ENCODE measurements at places on chromosomes 1 and 21.

GRCh38 chr1:48006264-48006663 is 9.1 kb upstream of the TRABD2B start:
- no peak for DNase-seq

GRCh38 chr1:77876884-77877283 is 11.5 kb upstream of the NEXN start:
- no peak for DNase-seq

DNA sequence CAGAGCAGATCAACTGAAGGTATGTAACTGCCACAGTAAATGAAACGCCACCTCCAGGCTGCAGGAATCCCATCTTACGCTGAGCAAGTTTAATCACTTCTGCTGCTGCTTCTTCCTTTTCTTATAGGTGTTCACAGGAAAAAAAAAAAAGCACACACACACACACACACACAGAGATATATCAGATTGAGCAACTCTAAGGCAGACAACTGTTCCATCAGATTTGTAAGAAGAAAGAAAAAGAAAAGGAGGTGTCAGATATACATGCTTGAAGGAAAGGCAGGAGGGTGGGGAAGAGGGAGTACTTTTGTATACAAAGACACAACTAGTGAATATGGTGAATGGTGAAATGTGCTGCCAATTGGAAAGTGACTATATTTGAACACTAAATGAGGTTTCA is 28.6 kb downstream of the DSTYK start:
- DNase-seq = no peak

GRCh38 chr1:28893403-28894102 is 20.8 kb upstream of the EPB41 start:
- DNase-seq = no peak

GRCh38 chr1:219296430-219297355 is 123.0 kb downstream of the LYPLAL1 start:
- DNase-seq = no peak

GRCh38 chr1:41462680-41463004 is 21.8 kb downstream of the EDN2 start:
- DNase-seq = no peak

- DNase-seq = no peak
Measured at GRCh38 chr1:97864615-97865014, 56.2 kb downstream of the DPYD start.

DNA sequence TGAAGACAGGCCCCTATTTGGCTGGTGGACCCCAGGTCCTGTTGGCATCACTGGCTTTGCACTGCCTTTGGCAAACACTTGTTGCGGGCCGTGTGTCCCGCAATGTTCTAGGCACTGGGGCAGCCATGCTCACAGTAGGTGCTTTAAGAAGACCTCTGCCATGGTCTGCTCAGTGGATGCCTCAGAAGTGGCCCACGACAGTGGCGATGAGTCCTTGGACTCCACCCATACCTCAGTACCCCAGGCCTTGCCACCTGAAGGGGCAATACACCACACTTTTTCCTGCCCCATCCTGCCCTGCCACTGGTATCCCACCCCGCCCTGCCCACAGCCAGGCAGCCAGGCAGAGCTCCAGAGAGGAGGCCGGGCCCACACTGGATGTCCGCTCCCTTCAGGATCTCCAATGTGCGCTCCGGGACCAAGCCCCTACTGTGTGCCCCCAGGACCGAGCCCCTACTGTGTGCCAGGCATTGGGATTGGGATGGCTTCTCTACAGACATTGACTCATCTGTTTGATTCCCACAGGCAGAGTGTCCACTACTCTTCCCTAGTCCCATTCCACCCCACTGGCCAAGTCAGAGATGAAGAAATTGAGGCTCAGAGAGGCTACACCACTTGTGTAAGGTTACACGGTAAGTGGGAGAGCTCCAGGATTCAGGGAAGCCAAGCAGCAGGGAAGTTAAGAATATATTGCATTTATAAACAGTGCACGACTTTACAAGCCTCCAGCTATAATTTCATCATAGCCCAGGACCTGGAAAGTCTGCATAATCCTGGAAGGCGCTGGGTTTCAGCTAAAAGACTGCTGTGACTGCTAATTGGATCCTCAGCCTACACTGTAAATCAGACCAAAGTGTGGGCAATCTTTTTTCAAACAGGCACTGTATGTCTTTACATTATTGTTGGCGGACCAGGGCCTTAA is 101.6 kb downstream of the DMRTB1 start:
- DNase-seq = no peak

DNA sequence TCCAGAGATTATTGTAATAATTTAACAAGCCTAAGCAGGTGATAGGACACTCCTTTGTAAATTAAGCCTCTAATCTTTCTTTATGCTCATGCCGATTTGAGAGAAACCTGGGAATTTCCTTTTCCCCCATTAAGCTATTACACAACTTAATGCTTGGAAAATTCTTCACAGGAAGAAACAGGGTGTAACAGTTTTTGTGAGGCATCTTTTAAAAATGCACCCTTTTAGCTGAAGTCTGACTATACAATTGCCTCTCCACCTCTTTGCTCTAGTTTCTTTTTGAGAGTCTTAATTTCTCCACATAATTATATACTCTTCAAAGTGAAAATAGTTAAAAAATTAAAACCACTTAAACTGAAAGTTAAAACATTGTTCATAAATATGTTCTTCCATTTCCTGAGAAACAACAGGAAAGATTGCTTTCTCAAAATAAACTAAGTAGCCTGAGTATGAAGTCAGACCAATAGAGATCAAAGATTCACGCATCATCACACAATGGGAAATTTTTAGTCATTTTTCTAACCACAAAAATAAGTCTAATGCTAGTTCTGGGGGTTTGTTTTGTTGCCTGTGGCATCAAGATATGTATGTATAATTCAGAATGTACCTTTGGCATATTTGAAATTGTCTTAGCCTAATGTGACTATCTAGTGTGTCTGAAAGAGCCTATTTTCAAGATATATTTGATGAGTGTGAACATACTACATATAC is 34.7 kb downstream of the LRRC8D start:
- no peak for DNase-seq

GRCh38 chr1:232784794-232785193 is 20.4 kb upstream of the MAP10 start:
- DNase-seq = no peak

- DNase-seq = no peak
Measured at GRCh38 chr21:42660118-42660470, 6.7 kb downstream of the PDE9A start.

DNA sequence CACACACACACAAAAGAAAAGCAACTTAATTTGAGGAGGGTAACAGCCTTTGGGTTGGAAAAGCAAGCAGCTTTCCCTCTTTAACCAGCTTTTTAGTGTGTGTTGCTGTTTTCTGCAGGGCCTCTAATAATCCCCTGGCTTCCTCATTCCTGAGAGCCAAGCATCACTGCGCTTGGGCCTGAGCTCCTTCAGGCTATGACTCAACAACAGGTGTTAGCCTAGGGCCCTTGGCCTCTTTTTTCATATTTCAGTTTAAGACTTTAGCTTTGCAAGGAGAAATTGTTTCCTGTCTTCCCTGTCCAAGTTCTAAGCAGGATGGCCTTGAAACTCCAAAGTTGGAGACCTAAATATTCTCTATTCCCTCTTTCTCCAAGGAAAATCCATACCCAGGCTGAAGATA is 26.2 kb upstream of the SNX27 start:
- DNase-seq = no peak

DNA sequence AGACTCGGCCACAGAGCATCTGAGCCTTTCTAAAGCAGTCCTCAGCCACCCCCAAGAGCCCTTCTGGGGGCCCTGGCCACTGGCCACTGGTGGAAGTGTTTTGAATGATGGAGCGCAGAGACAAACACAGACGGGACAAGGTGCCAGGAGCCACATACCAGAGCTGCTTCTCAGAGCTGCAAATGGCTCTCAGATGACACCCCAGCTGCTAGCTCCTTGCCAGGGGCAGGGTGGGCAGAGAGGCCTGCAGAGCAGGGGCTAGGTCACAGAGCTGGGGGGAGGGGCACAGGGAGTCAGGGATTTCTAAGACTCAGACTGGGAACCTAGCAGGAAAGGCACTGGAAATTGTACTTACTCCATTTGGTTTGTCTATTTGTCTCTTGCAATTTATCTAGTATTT is 30.4 kb downstream of the KCNN3 start:
- no peak for DNase-seq

DNA sequence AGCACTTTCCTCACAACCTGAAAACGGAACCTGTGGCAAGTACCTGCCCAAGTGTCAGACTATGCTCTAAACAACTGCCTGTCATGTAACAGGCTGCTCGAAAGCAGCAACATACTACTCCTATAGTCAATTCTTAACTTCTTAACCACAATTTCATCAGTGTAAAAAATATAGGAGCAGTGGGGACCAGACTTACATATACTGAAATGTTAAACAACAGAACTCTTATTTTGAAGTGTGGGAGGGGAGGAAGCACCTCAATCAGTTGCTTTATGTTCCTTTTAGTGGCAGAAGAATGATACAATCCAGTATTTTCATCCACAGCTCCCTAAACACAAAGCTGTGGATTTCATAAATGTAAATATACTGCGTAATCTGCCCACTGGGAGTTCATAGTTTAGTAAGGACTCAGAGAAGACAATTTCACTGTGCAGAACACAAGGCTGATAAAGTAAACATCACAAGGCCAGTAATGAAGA is 44.2 kb downstream of the WLS start:
- DNase-seq = no peak

GRCh38 chr21:25176637-25177412 is 430.5 kb downstream of the MRPL39 start:
- DNase-seq = no peak

DNA sequence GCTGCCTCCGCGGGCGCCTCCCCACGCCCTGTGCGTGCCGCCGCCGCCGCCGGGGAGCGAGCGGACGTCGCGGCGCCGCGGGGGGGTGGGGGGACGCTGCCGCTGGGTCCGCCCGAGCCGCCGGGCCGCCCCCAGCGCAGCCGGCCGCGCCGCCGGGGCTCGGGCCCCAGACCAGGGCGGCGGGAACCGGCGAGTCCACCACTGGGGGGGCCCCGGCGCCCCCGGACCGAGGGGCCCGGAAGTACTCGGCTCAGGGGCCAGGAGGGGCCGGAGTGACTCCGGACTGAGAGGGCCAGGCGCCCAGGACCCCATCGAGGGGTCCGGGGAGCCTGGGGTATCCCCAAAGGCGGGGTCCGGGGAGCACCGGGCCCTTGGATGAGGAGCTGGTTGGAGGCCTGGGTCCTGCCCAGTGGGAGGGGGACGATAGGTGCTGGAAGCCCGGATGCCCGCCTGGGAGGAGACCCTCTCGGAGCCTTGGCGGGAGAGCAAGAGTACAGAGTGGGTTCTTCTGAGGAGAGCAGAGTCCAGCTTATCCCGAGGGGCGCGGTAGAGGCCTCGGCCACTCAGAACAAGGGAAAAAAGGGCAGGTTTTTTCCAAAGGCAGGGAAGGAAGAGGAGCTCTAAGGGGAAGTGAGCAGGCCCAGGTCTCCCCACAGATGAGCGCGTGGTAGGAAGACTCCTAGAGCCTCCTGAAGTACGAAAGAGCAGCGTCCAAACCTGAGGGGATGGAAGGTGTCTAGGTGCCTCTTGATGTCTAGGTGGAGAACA is 556 bp downstream of the GMEB1 start:
- peak; percentile 83 for DNase-seq

DNA sequence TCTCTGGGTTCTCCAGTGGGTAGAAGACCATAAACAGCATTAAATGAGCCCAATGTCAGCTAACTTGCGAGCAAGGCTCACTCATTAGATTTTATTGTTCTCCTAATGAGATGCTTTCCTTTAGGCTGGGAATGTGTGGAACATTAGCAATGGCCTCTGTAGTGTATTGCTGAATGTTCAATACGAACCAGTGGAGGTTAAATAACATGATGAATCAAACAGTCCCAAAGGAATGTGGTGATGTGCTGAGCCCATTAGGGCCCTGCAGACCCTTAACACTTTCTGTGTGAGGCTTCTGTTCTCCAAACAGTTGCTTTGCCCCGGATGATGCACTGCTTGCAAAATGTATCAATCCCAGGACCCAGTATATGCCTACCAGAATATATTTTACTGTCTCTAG is 225.5 kb downstream of the ATG4C start:
- DNase-seq = no peak

GRCh38 chr21:45555557-45556301 is 13.5 kb upstream of the SLC19A1 start:
- peak; percentile 81 for DNase-seq

- no peak for DNase-seq
Measured at GRCh38 chr1:176029155-176029554, 177.9 kb downstream of the COP1 start.

DNA sequence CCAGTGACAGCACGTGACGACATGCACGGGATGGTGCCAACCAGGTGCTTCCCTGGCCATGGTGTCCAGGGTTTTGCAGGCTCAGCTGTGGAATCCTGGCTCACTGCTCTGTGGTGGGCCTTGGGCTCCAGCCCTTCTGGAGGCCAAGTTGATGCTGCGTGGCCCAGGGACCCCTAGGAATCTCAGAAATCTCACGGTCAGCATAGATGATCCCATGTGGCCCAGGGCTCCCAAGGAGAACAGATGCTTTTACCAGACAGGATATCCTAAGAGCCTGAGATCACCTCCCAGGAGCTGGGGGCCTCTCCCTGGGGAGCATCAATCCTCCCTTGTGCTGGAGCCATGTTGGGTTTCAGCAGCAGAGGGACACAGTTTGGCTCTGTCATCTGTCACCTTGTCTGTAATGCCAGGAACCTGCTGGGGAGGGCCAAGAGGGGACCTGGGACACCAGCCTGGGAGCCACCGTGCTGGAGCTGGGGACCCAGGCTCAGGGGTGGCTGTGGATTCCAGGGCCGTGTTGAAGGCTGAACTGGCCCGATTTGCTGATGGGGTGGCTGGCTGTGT is 63.9 kb downstream of the TRIM11 start:
- DNase-seq = no peak

GRCh38 chr1:75129660-75129982 is 4.6 kb upstream of the LHX8 start:
- DNase-seq = no peak

DNA sequence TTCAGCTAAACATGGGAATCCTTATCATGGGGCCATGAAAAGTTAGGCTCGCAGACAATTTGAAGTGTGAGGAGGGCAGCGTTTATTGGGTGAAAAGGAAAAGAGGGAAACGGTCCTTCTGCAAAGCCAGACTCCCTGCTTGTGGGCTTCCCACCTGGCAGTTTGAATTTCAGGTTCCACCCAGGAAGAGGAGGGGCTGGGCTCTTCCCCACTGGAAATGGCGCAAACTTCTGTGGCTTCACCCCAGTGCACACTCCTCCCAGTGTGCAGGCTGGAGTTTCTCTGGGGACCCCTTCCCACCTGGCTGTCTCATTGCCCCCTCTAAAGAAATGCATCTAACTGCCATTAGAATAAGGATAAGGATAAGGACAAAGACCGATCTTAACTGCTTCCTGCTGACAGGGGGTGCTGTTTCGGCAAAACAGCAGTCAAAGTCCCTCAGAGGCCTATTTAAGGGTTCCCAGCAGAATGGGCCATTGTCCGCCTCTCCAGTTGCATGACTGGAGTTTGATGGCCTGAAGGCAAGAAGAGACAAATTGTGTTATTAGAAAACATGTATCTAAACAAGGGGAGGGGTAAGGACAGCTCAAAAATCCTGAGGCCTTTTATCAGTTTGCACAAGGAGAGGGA is 20.4 kb downstream of the AIM2 start:
- no peak for DNase-seq

GRCh38 chr1:189206617-189207016 is 1271.0 kb downstream of the BRINP3 start:
- no peak for DNase-seq

GRCh38 chr1:45205011-45205909 is 1.1 kb downstream of the ZSWIM5 start:
- peak; percentile 52 for DNase-seq

- DNase-seq = no peak
Measured at GRCh38 chr1:9611716-9612115, 23.0 kb downstream of the TMEM201 start.

Data from activated T-cell treated with anti-CD3 and anti-CD28 coated beads, Interleukin-2, amount 50 U/mL, for 24 hours (primary cell).